ENCODE measurements at places on chromosomes 13 and 19. TPM values are rescaled to one million over a fixed set of nuclear protein-coding genes. Genes with fewer than 3 reads are reported as not detected.

DNA sequence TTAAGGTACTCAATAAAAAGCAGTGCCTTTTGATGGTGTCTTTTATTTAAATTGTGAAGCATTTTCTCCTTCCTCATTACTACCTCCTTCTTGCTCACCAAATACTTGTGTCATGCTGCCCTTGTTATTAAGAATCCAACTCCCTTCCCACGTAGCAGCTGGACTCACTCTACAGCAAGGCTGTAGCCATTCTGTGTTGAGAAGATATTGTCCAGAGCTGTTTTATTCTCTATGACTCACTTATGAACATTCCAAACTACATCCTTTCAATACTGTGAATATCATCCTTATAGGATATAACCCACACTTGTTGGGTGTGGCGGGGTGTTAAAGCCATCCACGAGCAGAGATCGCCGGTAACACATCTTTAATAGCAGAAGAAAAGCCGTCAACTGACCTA lies 1671.5 kb upstream of the SLC10A2 start:
- DNase-seq = no peak

PSMD8 gene
- 127 TPM for total RNA-seq

DNA sequence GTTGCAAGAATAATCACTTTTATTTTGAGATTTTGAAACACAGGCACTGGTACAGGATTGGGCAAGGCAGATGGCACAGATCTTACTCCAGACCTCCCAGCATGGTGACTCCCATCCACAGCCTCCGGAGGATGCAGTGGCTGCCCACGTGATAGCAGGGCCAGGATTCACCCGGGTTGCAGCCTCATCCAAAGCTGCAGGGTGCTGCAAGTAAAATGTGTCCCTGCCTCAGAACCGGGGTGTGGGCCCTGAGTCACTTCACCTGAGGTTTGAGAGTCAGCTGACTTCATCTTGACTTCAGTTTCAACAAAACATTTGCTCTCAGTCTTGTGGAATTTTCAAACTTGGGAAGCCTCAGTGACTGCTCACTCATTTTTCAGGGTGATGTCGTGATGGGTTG lies 201.9 kb downstream of the FGF9 start:
- no peak for DNase-seq

DNA sequence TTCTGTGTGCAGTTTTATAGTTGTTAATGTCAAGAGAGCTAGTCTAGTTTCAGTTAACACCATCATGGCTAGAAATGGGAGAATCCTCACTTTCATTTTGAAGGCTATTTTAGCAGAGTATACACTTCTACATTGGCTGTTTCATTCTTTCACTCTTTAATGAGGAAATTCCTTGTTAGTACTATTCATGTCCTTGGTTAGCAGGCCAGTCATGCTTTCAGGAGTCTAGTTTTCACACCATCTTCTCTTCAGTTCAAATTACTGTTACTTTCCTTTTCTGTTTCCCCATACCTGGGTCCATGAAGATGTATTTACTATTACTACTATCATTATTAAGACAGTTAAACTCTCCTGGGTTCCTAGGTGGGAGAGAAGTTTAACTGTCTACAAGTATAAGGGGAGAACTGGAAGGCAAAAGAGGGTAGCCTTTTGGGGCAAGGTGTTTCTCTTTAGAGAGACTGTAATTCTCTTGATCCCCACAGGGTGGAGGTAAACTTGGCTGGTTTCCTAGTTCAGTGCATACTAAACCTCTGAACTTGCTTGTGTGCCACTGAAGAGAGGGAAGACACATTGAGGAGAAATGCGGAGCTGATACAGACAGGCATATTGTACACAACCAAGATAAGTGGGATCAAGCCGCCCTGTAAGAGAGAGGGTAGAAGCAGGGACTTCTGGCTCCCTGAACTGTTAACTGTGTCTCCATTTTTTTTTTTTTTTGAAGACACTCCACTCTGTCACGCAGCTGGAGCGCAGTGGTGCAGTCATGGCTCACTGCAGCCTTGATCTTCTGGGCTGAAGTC lies 41.3 kb upstream of the IGFL4 start:
- no peak for DNase-seq

All from activated naive CD8-positive, alpha-beta T cell treated with anti-CD3 and anti-CD28 coated beads, Interleukin-2, amount 10 ng/mL, durations not matched to agents 7 days and 5 days (primary cell).